ENCODE measurements at places on chromosomes 11 and 22.
A peak's percentile ranks its signal among the peaks of the same experiment; 100 is the strongest.

DNA sequence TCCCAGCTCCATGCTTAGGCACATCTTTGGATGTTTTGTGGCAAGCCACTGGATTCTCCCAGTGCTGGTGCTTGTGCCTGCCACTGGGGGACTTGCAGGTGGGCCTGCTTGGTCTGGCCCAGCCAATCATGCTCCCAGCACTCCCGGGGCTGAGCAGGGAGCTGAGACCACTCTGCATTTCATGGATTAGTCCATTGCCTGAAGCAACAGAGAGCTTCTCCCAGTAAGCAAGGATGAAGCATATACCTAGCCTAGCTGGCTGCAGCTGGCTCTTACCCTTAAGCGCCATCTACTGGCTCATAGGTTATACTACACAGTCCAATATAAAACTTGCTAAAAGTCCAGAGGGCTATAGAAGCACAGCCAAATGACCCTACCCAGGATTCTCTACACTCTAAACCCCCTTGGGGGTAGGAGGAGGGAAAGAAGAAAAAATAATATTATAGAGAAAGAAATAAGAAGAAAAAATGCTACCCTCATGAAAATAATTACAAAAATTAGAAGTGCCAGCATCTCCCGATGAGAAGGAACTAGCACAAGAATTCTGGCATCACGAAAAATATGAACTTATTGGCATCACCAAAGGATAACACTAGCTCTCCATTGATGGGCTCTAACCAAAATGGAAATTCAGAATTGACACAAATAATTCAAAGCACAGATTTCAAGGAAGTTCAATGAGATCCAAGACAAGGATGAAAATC, 275.3 kb downstream of the C11orf87 start:
- DNase-seq = peak; percentile 59

- peak; percentile 38 for DNase-seq
Measured at GRCh38 chr22:19880786-19881569, 26.3 kb upstream of the GNB1L start.

DNA sequence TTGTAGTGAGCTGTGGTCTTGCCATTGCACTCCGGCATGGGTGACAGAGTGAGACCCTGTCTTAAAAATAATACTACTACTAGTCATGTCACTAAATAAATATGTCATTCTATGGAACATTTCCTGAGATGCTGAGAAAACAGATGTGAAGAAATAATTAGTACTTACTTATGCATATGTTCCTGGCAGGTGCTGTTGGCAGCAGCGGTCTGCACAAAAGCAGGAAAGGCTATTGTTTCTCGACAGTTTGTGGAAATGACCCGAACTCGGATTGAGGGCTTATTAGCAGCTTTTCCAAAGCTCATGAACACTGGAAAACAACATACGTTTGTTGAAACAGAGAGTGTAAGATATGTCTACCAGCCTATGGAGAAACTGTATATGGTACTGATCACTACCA, 8.8 kb downstream of the ARCN1 start:
- no peak for DNase-seq

DNA sequence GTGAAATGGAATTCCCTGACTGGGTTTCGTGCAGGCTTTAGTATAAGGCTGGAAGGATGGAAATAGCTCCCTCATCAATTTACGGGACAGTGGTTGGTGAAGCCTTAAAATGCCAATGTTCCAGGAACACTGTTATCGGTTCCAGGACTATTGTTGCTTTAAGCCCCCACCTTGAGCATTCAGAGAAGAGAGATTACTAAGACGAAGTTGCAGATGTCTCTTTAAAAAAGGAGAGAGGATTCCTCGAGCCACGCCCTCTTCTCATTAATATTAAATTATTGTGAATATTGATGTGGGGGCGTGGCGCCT, 195 bp upstream of the CREB3L1 start:
- no peak for DNase-seq

DNA sequence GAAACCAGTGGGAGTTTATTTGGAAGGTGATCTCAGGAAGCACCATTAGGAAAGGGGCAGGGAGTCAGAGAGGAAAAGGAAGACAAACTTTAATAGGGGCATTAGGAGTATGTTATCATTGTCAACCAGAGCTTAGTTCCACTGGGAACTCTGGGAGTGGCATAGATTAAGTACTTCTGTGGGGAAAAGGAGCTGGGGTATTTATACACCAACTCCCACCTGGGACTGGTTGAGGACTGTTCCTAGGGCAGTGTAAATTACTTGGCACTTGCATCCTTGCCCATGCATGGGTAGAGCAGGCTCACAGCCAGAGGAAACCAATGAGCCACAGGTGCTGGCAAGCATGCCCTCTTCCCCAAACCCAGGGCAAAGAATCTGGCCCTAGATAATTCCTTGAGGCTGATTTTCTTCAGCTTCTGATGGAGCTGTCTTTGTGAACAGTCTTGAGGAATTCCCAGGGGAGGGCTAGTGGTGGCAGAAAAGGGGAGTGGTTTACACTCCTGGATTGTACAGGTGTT, 541.2 kb downstream of the MIAT start:
- no peak for DNase-seq

DNA sequence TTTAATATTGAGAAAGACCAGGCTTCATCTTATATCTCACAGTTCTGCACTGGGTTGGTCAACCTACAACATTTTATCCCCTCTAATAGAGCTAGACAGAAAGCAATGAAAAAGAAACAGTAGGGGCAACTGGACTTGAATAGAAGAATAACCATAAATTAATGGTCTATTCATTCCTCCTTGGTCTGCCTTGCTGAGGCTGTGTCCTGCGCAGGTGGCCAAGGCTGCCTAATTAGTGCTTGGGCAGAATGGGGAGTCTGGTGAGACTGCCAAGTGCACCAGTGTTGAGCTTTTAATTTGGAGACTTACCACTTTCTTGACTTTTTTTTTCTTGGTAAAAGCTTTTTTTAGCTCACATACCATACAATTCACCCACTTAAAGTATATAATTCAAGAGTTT, 35.0 kb upstream of the SPON1 start:
- no peak for DNase-seq

DNA sequence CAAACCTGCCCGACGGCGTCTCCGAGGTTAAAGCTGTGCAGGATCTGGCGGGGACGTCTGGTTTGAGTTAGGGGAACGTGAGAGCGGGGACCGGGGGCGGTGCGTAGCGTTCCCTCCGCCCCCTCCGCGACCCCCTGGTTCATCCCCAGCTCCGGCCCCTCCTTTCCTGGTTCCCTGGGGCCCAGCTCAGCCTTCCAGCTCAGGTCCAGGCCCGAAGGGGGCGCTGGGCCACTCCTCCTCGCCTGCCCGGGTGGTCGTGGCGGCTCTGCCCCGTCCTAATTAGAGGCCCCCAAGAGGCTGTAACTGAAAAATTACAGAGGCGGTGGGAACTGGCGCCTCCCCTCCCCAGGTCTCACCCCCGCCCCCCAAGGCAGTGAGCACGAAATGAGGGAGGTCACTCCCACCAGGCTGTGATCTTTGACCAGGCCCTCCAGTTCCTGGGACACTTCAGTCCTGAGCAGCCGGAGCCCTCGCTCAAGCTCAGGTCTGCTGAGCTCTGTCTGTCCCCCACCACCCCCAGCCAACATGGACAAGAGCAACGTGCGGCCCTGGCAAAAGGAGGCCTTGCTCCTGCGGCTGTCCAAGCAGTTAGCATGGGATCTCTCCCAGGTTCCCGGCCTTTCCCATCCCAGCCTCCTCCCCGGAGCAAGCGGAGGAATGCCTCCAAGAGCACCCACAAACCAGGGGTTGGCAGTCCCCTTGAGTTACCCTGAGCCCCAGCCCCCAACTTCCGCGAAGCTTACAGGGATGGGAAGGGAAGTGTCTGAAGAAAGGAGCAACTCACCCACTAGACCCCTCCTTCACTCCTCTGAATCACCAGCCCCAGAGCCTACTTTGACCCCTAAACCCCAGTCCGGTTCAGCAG, 3.3 kb downstream of the CD248 start:
- peak; percentile 75 for DNase-seq

DNA sequence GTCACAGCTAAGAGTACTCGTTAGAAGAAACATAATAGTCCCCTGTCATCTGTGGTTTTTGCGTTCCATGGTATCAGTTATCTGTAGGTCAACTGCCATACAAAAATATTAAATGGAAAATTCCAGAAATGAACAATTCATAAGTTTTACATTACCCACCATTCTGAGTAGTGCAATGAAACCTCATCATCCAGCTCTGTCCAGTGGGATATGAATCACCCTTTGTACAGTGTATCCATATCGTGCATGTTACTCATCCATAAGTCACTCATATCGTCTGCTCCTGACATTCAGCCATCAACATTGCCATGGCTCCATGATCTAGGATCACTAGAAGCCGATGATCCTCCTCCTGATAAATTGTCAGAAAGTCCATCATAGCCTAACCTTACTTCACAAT, 174.9 kb upstream of the C11orf87 start:
- DNase-seq = no peak

DNA sequence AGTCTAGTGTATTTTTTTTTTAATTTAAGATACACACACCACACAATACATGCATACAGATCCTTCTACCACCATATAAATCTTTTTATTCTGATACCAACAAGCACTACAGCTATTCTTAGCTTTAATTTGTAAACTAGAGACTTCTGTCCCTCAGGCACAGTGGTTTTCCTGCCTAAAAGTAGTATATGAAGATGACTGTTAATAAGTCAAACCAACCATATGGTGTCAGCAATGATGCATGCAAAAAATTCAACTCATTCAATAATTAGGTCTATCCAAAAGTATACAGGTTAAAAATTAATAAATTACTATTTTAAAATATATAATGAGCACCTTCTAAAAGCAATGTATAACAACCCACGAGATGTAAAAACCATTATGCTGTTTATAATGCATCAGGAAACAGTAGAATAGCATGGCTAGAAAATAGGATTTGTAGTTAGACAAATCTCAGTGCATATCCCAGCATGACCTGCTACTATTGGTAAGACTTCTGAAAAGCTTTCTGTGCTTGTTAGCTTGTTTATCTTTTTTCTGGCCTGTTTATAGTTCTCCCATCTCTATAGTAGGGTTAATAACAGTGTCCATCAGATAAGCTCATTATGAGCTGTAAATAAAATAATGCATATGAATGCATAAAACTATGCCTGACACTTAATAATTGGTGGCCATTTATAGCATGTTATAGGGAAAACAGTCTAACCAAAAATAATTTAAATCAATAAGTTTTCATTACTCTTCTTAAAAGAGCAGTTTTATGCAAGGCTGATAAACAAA, 10.2 kb downstream of the RAB38 start:
- DNase-seq = no peak

GRCh38 chr11:61496602-61497400, 11.7 kb upstream of the LRRC10B start:
- no peak for DNase-seq

GRCh38 chr11:75563501-75563977, 1.5 kb downstream of the SERPINH1 start:
- no peak for DNase-seq

- DNase-seq = no peak
Measured at GRCh38 chr11:120978701-120979100, 45.2 kb upstream of the TBCEL start.

- DNase-seq = no peak
Measured at GRCh38 chr11:100878474-100878873, 191.4 kb downstream of the ARHGAP42 start.

GRCh38 chr11:71304491-71304890, 52.1 kb upstream of the SHANK2 start:
- DNase-seq = no peak

- DNase-seq = no peak
Measured at GRCh38 chr22:46754110-46754799, 8.2 kb upstream of the TBC1D22A start.

GRCh38 chr11:76824083-76824939, 36.4 kb upstream of the ACER3 start:
- no peak for DNase-seq

- DNase-seq = peak; percentile 20
Measured at GRCh38 chr22:50040717-50041116, 17.4 kb downstream of the TTLL8 start.

DNA sequence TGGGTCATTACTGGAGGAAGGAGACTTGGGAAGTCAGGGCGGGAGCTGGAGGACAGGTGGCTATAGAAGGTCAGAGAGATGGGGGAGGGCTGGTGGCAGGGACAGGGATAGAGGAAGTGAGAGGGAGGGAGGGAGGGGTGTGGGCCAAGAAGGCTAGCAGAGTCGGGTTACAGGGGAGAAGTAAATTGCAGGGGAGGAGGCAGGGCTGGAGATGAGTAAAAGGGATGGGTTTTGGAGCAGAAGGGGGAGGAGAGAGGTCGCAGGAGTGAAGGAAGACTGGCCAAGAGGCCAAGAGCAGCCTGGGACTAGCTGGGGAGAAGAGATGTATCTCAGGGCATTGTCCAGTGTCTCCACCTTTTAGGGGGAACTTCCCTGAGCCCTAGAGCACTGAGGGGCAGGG, 33.0 kb downstream of the LRRC10B start:
- no peak for DNase-seq

DNA sequence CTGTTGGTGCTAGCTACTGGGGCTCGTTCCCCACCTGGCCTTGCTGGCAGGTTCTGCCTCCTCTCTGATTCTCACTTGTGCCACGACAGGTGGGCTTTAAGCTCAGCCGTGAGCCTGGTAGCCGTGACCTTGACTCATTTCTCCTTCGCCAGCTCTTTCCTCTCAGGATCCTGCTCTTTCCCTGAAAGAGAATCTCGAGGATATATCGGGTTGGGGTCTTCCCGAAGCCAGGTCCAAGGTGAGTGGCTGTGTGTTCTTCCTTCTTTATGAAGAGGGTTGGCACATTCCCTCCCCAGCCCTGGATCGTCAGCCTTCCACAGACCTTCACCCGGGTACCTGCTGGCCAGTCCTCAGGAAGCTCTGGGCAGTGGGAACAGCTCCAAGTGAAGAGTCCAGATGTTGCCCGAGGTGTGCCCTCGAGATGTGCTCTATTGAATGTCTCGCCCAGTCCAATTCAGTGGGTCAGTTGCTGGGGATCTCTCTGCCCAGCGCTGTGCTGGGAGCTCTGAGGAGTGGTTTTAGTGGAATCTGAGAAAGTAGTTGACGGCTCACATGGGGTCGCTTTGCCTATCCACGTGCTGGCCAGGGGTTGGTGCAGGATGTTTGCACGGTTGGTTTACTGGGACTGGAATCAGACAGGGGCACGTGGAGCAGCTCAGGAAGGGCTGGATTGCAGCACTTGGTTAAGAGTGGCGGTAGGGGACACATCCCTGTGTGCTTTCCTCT, 1.4 kb downstream of the ZNF74 start:
- no peak for DNase-seq

GRCh38 chr11:36053862-36054261, 110.0 kb downstream of the LDLRAD3 start:
- DNase-seq = no peak

GRCh38 chr11:9003573-9004182, at the start of gene NRIP3:
Gene NRIP3, minus strand, starts transcription at chr11:9004001. Its CDS starts 66 bp downstream, at chr11:9003935.
- peak; percentile 91 for DNase-seq
